ENCODE measurements at places on chromosomes 4 and X.

GRCh38 chr4:80069108-80069836 lies 3.8 kb downstream of the ANTXR2 start:
- DNase-seq: no peak

- DNase-seq: peak; percentile 3
Measured at GRCh38 chrX:38891641-38892413, 90.6 kb downstream of the MID1IP1 start.

- DNase-seq: no peak
Measured at GRCh38 chr4:183576701-183577404, 72.0 kb downstream of the ING2 start.

DNA sequence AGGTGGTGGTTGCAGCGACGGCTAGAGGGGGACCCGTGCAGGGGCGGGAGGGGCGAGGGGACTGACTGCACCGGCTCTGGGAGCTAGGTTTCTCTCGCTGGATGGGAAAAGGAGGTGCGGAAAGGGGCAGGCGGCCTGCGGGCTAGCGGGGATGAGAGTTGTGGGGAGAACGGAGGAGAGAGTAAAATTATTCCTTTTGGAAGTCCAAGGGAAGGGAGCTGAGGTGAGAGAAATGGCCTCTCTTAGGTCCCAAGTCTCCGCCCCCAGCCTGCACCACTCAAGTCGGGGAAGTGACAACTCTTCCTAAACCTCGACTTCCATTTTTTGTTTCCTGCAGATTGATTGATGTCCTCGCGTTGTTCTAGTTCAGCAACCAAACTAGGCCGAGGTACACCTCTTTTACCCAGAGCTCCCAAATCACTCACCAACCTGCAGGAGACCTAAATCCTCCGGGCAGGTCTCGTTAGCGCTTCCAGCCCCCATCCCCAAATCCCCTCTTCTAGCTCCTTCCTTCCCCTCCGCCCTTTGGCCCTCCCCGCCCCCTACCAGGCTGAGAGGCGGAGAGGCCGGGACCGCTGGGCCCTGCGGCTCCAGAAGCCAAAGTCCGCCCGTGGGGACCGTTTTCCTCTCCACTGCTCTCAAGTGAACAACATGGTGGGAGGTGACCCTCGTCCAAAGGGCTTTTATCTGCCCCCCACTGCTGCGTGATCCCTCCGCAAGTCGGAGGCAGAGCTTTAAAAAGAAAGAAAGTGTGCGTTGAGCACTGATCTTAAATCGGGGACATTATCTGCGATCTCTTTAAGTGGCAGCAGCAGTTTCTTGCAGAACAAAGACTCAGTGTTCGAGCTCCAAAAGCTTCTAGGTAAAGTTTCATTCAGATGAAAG lies 7.3 kb downstream of the PITX2 start:
- DNase-seq: no peak

GRCh38 chrX:129779747-129780146 lies at the start of gene SASH3:
Gene SASH3 (plus strand): TSS chrX:129779949. CDS start chrX:129780098, 149 bp downstream.
- DNase-seq: no peak

GRCh38 chrX:46961574-46962283 lies 49.5 kb downstream of the JADE3 start:
- no peak for DNase-seq

DNA sequence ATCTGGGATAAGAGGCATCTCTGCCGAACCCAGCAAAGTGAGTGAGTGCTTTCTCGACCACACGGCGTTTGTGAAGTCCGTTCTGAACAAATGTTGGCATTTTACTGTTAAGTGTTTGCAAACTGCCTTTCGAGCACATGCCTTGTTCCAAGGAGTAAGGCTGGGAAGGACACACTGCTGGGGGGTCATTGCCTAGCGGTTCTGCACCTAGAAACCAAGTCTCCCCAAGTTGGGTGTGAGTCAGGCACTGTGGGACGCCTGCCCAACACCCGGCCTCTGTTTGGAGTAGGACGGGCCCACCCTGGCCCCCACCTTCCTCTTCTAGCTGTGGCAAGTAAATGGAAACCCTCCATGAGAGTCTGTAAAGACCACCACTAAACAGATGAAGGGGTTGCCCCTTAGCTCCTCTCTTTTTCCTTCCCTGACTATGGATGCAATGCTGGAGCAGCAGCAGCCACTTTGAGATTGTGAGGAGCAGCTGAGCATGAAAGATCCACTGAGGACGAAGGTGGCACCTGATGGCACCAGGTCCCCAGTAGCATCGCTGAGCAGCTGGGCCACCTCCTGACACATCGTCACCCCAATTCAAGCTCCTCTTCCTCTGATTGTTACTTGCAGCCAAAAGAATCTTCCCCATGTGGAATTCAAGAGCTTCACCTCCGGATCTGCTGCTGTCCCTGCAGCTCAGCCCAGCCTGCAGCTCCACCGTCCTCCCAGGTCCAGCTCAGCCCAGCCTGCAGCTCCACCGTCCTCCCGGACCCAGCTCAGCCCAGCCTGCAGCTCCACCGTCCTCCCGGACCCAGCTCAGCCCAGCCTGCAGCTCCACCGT lies 6.3 kb downstream of the CPLX1 start:
- DNase-seq: no peak

DNA sequence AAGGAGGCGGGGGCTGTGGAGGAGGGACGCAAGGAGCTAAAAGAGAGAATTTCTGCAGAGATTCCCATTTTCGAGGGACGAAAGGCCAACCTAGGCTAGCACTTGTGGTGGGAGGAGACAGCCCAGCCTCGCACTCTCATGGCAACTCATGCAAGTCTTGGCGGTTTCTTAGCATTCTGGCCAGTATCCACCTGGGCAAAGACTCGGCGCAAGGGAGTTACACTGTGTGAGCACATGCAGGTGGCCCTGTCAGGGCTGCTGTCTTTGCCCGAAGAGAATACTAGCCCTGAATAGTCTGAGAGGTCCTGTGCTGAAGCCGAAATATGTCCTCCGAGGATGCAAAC lies 15.5 kb downstream of the MCF2 start:
- no peak for DNase-seq

GRCh38 chr4:144174401-144175067 lies 34.0 kb upstream of the GYPA start:
- no peak for DNase-seq

DNA sequence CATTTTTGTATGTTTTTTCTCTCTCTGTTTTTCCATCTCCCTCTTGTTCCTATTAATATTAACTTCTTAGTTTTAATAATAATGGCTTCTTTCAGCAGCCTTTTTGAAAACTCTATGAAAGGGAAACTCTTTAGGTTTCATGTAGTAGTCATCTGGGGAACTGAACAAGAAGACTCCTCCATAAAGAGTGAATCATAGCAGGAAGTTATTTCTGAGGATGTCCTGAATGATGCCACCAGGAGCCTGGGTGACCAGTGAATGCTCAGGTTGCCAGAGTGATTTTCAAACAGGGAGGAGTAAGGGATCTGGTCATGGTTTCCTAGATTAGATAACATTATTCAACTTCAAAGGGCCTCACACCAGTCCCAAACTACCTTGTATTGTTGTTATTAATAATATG lies 212.8 kb upstream of the PDE5A start:
- no peak for DNase-seq

DNA sequence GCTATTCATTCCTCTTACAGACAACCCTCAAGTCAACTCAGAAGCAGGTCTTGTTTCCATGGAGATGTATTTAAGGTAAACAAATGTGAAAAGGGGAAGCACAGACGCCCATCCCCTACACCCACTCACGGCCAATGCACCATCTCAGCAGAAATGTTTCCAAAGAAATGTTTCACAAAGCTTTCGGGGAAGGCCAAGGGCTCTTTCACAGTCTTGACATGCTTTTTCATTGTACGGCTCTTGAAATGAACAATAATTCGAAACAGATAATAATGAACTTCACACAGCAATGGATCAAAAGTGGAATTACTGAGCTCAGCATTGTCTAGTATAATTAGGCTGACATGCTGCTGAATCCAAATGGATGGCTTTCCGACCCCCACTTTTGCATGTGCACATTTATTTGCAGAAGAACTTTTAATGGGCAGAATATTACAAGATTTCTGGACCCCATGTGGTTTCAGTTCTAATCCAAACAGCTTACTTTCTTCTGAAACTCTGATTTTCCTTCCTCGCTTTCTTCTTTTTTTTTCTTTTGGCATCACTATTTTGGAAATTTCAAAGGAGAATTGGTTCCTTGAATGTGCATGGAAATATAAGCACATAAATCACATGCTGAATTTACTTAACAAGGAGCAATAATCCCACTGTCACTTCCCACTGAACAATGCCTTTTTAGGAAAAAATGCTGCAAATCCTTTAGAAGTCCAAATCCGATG lies 160.9 kb downstream of the SMIM20 start:
- peak; percentile 80 for DNase-seq

DNA sequence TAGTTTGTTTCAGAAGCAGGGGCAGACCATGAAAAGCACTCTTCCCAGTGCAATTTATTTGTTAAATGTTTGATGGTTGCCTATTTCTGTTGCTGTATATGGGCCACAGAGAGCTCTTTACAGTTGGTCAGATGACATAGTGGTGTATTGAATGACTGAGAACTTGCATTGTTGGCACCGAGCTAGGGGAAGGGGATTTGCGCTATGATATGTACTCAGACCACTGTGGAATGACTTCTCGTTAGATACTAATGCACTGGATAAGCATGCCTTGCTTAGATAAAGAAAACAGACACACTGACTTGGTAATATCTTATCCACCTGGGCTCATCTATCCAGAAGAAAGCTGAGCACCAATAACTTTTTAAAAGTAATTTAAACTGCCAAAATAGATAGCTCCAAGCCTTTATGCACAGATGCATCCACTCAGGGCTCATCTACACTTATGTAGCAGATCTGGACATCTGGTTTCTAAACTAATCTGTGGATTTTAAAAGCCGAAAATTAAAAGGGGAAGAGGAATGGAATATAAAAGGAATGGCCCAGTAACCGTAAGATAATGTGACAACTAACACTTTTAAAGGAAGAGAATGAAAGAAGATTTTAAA lies 132.7 kb downstream of the GATB start:
- no peak for DNase-seq

GRCh38 chr4:161936625-161937550 lies 226.9 kb downstream of the FSTL5 start:
- DNase-seq: no peak

DNA sequence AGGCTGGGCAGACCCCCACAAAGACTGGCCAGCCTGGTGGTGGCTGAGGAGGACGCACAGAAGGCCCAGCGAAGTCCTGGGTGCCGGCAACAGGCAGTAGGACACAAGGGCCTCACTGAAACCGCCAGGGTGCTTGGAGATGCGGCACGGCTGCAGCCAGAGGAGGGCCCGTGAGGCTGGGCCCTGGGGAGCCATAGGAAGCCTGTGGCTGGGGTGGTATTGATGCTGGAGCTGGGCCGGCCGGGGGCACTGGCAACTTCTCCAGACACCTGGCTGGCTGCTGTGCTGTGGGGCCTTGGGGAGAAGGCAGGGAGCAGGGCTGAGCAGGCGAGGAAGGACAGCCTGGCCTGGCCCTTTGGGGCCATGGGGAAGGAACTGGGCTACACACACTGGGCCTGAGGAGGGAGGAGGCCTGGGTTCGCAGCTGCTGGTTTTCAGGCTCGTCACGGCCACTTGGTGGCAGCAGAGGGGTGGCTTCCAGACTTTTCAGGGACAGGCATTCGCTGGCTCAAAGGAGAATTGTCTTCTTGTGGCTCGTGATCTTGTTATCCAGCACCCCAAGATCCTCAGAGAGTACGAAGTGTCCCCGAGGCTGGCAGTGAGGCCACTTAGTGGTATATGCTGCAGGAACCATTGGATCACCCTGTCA lies 37.2 kb downstream of the ATP2B3 start:
- no peak for DNase-seq

- DNase-seq: peak; percentile 38
Measured at GRCh38 chr4:139988863-139989765, 164.9 kb downstream of the MAML3 start.

DNA sequence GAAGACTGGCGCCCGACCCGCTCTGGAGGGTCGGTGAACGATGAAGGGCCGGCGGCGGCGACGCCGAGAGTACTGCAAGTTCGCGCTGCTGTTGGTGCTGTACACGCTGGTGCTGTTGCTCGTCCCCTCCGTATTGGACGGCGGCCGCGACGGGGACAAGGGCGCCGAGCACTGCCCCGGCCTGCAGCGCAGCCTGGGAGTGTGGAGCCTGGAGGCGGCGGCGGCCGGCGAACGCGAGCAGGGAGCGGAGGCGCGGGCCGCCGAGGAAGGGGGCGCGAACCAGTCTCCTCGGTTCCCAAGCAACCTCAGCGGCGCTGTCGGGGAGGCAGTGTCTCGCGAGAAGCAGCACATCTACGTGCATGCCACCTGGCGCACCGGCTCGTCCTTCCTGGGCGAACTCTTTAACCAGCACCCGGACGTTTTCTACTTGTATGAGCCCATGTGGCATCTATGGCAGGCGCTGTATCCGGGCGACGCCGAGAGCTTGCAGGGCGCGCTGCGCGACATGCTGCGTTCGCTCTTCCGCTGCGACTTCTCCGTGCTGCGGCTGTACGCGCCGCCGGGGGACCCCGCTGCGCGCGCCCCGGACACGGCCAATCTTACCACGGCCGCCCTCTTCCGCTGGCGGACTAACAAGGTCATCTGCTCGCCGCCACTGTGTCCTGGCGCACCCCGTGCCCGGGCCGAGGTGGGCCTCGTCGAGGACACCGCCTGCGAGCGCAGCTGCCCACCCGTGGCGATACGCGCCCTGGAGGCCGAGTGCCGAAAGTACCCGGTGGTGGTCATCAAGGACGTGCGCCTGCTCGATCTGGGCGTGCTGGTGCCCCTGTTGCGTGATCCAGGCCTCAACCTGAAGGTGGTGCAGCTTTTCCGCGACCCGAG lies 568 bp downstream of the CHST7 start:
- DNase-seq: no peak

GRCh38 chrX:133980832-133981588 lies 4.4 kb downstream of the GPC3 start:
- no peak for DNase-seq

- no peak for DNase-seq
Measured at GRCh38 chr4:151324124-151324751, 1.2 kb downstream of the SH3D19 start.

GRCh38 chr4:184351560-184352451 lies 122.5 kb downstream of the IRF2 start:
- DNase-seq: no peak

- DNase-seq: peak; percentile 57
Measured at GRCh38 chr4:139453041-139453370, 915 bp upstream of the RAB33B start.

DNA sequence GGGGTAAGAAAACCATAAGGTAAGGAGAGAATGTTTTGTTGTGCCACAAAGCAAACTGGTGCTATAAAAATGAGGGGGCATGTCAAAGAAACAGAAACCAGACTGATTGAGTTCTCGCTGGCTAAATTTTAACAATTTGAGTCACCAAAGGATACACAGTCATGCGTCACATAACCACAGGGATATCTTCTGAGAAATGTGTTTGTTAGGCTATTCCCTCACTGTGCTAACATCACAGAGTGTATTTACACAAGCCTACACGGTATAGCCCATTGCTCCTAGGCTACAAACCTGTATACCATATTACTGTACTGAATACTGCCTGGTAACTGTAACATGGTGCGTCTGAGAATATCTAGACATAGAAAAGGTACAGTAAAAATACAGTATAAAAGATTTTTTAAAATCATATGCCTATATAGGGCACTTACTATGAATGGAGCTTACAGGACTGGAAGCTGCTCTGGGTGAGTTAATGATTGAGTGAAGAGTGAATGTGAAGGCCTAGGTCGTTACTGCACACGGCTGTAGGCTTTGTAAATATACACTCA lies 50.1 kb downstream of the FBXW7 start:
- no peak for DNase-seq

- DNase-seq: no peak
Measured at GRCh38 chrX:40853816-40854123, 118.4 kb upstream of the MED14 start.

- no peak for DNase-seq
Measured at GRCh38 chr4:6470502-6471306, 1.7 kb downstream of the PPP2R2C start.

GRCh38 chr4:125772680-125773079 lies 457.9 kb downstream of the FAT4 start:
- no peak for DNase-seq

GRCh38 chr4:133068083-133068482 lies 81.0 kb upstream of the PCDH10 start:
- DNase-seq: no peak

All from stimulated activated CD8-positive, alpha-beta memory T cell treated with anti-CD3 and anti-CD28 coated beads, Interleukin-7, amount 100 ng/mL, for 48 hours (primary cell).